ENCODE measurements at places on chromosomes 7 and 10. TPM values are rescaled to one million over a fixed set of nuclear protein-coding genes. Genes with fewer than 3 reads are reported as not detected.
A peak's percentile ranks its signal among the peaks of the same experiment; 100 is the strongest.

GRCh38 chr7:38463277-38464225 is 167.6 kb downstream of the AMPH start:
- no peak overlapping the region for H3K4me3 ChIP-seq
- no peaks in the 10 kb centered on the region for H3K36me3 ChIP-seq
- H3K27ac ChIP-seq: no peak overlapping the region
- no peak for DNase-seq
- H3K4me1 ChIP-seq: no peaks in the 10 kb centered on the region

- peak; percentile 31 for DNase-seq
- H3K36me3 ChIP-seq: peaks cover 44% of the 10 kb centered on the region
- no peaks in the 10 kb centered on the region for H3K27me3 ChIP-seq
Observed at GRCh38 chr10:119131512-119132240, 27.8 kb downstream of the DENND10 start.

GRCh38 chr10:64658528-64658927 is 1137.3 kb downstream of the REEP3 start:
- no peak for DNase-seq
- H3K27me3 ChIP-seq: no peaks in the 10 kb centered on the region
- no peak overlapping the region for H3K27ac ChIP-seq
- no peaks in the 10 kb centered on the region for H3K4me1 ChIP-seq
- H3K4me3 ChIP-seq: no peak overlapping the region

DNA sequence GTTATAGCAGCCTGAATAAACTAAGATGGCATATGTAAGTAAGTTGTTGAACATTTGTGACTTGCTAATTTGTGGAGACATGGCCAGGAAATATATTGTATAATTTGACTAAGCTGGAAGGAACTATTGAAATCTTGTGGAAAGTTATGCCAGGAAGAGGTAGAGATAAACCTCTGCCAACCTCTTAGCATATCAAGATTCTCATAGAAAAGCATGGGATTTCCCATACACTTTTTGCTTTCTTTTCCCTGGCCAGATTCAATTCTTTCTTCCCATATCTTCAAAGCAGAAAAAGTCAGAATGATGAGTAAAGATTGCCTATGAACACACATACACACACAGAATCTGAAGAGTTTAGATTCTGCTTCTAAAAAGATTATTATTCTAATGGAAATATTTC is 216.2 kb downstream of the SEMA3D start:
- no peak overlapping the region for H3K4me3 ChIP-seq
- no peak overlapping the region for H3K27ac ChIP-seq
- DNase-seq: no peak
- no peaks in the 10 kb centered on the region for H3K27me3 ChIP-seq
- H3K36me3 ChIP-seq: no peaks in the 10 kb centered on the region

CLDN3 gene
- total RNA-seq: 0.13 TPM

INHBA gene
- 9.0 TPM for total RNA-seq

TMEM139 gene
- total RNA-seq: 0.40 TPM
